ENCODE measurements at places on chromosomes 11 and 22. TPM values are rescaled to one million over a fixed set of nuclear protein-coding genes. Genes with fewer than 3 reads are reported as not detected.

Gene NF2
- 90.9 TPM for total RNA-seq

Gene BTBD18
- not detected for total RNA-seq

DNA sequence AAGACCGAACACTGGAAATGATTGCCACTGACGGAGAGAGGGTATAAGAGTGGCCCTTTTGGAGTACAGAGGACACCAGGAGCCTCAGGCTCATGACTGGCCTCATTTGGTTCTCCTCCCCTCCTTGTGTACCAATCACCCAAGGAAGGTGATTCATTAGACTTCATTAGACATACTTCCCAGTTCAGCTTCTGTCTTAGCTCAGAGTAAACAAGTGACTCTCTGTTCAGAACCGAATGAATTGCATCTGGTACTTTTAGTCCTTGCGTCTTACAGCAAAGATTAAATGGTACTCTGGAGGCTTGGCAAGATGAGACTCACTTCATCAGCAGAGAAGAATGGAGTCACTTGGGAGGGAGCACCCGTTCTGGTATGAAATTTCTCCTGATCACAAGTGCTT is 75.2 kb downstream of the ZNRF3 start:
- no peak for DNase-seq

GRCh38 chr11:57658023-57658361 is 430 bp downstream of the CLP1 start:
- DNase-seq: no peak

DNA sequence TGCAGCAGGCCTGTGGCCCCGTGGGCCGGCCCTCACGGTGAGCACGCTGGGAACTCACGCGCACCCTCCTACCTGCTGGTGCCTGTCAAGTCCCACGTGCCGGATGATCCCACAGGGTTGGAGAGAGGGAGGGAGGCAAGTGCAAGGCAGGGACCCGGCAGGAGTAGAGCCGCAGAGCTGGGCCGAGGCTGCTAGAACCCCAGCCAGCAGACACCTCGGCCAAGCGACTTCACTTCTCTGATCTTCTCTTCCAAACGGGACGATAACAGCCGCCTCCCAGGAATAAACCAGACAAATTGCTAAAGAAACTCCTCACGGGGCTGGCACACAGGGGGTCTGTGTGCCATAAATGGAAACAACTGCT is 1232.8 kb downstream of the TBC1D22A start:
- no peak for DNase-seq

DNA sequence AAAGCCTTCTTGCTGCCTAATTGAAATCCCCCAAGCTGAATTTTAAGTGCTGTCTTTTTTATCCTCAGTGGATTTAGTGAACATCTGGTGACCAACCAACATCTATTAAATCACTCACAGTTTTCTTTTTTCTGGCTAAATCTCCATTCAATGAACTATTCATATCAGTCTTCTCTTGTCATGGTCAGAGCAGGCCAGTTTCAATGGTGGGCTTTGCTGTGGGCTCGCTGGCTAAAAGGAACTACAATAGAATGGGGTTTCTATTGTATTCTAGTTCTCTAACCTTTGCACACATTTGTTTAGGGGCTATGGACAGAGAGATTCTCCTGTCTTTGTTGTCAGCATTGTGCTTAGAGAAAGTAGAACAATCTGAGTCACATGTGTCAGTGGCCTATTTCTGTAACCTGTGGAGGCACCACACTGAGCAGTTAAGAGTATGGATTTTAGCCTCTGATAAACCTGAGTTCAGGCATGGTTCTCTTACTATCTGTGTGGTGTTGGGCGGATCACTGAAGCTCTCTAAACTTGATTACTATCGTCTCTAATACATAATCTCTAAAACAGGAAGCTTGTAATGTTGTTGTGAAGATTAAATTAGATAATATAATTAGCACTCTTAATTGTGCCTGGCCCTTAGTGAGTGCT is 94.2 kb upstream of the CADM1 start:
- DNase-seq: no peak
